ENCODE measurements at places on chromosomes 7 and 10. TPM values are rescaled to one million over a fixed set of nuclear protein-coding genes. Genes with fewer than 3 reads are reported as not detected.

Gene SLC39A12
- 0.03 TPM for polyA plus RNA-seq

Gene NPFFR1
- polyA plus RNA-seq = 0.31 TPM

Gene SMO
- polyA plus RNA-seq = 23.6 TPM

Gene DENND2A
- 12.2 TPM for polyA plus RNA-seq

Gene ENKUR
- polyA plus RNA-seq = 2.6 TPM

DNA sequence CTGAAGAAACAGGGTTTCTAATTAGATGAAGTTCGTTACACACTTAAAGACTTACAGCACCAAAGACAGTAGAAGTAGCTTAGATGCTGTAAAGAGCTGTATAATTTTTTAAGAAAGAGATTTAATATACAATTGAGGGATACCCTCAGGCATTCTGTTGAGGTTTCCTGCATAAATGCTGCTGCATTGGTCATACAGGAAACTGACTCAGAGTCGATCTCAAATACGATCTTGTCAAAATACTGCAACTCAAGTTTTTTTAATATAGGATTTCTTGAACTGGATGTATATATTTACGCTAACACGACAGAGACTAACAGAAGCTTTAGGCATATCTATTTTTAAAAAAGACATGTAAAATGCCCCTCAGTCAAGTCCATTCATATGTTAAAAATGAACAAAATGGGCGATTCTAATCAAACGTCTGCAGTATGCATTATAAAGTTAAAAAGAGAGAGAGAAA lies 2.4 kb upstream of the ARID5B start:
- DNase-seq = no peak

DNA sequence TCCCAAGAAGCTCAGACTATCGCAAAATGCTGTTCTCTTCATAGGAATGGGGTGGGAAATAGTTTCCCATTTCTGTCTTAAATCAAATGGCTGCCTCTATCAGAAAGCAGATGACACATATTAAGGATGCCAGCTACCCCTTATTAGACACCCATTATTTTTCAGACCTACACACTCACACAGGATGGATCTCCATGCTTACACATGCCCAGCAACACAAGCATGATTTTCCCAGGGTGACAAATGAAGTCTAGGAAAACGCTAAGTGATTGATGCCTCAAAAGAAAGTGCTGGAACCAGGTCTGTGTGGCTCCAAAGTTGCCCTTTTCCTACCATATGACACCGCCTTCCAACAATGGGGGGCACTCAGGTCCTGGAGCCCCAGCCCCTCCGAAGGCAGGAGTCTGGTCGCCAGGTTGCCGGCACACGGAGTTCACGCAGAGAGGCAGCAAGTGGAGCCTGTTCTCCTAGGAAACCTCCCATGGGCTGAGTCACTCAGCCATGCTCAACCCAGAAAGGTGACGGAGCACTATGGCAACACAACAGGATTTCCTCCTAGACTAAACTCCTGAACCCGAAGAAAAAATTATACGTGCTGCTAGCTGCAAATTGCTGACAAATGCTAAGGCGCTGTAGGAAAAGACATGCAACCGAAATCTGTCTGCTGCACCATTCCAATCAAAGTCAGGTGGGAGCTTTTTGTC lies 19.8 kb downstream of the VOPP1 start:
- peak; percentile 88 for DNase-seq

- no peak for DNase-seq
These were observed 21.6 kb downstream of the GPR26 start for GRCh38 chr10:123687758-123688157.

GRCh38 chr7:71580027-71580426 lies 448.1 kb downstream of the GALNT17 start:
- DNase-seq = no peak

DNA sequence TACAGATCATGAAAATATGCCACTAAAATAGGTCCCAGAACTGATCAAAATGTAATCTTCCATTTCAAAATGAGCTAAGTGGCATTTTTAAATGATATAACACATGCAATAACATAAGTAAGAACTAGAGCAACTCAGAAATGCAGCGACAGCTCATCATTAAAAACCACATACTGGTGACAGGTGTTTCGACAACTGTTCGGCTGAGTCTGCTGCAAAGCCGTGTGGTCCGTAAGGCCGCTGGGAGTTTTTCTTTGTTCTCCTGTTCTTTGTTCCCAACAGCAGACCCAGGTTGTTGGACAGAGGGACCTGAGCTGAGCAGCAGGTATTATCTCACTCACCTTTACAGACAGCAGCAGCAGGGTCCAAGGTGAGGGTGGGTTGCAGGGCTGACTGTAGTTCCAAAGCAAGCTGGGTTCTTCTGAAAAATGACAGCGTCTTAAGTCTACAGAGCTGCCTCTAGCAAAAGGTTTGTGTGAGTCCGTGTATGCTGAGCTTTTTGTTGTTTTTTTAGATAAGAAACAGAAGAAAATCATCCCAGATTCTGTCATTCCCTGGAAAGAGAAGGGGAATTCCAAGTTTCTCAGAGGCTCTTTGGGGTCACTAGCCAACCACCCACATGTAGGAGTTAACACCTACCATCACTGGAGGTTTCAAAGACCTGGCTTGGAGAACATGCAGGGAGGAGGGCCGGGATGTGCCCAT lies 45.4 kb upstream of the MACROH2A2 start:
- no peak for DNase-seq

GRCh38 chr7:133975130-133975529 lies 152.0 kb upstream of the LRGUK start:
- DNase-seq = no peak

DNA sequence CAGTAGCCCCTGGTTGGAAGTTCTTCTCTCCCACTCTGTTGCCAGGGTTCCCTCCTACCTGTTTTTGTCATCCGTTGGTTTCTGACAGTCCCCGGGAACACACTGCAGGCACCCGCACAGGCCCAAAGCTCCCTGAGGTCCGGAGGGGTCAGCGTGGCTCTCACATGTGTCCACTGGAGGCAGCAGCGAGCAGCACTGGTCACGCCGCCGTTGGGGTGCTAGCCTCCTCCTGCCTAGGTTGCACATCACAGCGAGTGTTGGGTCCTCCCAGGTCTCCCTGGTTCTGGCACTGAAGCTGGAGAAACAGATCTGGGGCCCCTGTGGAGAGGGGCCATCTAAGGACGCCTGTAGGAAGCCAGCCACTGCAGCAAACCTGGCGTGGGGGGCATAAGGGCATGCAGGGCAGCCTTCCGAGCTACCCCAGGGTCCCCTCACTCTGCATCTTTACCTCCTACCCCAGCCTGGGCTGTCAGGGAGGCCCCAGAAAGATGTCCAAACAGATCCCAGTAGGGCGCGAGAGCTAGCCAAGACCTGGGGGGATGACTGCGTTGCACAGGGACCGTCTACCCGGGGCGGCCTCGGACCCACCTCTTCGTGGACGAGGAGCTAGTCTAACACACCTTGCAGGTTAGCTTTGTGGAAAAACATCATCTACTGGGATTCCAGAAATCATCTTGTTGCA lies 28.9 kb downstream of the LRRC27 start:
- no peak for DNase-seq

- no peak for DNase-seq
These were observed 350.0 kb downstream of the PLXDC2 start for GRCh38 chr10:20166096-20166675.

DNA sequence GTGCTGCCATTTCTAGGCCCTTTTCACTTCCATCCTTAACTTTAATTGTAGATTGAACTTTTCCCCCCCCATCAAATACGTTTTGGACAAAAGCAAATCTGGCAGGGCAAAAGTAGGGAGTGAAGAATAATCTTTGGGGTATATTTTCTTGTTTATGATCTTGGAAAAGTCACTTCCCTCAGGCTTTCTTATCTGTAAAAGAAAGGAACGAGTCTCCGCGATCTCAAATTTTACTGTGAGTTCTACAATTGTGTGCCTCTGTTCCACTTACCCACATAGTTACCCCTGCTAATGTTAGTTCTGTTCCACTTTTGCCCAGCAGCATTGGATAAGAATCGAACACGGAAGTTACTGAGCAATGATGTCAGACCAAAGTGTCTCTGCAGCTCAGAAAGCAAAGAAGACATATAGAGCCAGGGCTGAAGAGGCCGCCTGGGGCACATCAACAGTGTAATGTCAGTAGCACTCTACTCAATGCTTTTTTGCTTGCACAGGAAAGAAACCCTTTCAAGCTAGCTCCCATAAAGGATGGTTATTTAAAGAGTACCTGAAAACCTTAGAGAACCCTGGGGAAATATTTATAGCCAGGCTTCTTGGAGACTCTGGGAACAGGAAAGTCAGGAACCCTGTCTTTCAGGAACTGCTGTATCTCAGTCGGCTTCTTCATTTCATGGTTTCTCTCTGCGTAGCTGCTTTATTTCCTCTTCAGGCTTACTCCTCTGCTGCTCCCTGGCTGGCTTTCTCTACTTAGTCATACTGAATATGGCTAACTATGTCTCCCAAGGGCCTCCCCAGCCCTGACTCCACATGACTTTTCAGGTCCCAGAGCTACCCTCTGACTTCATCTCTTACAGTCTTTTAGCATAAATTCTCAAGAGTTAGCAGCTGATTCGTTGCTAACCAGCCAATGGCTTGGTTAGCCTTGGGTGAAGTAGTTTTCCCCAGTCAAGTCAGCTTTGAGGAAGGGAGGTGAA lies 123.7 kb upstream of the FAM3C start:
- DNase-seq = no peak

DNA sequence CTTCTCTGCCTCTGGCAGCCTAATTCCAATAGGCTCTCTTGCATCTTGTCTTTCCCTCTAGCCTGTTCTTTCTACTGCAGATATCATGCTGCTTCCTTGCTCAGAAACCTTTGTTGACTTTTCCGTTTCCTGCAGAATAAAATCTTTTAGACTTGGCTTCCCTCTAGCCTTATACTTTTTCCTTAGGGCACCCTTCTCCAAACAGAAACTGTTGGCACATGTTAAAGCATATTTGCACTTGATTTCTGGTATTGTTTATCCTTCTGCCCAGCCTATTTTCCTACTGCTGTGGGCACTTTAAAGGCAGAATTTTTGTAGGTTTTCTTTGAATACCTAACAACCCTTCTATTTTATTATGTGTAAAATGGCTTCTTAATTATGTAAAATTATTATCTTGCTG lies 4.6 kb downstream of the GNAI1 start:
- DNase-seq = no peak

- no peak for DNase-seq
These were observed 24.6 kb downstream of the GLRX3 start for GRCh38 chr10:130160775-130161174.

GRCh38 chr10:31138026-31138553 lies 106.4 kb upstream of the ZNF438 start:
- DNase-seq = no peak

DNA sequence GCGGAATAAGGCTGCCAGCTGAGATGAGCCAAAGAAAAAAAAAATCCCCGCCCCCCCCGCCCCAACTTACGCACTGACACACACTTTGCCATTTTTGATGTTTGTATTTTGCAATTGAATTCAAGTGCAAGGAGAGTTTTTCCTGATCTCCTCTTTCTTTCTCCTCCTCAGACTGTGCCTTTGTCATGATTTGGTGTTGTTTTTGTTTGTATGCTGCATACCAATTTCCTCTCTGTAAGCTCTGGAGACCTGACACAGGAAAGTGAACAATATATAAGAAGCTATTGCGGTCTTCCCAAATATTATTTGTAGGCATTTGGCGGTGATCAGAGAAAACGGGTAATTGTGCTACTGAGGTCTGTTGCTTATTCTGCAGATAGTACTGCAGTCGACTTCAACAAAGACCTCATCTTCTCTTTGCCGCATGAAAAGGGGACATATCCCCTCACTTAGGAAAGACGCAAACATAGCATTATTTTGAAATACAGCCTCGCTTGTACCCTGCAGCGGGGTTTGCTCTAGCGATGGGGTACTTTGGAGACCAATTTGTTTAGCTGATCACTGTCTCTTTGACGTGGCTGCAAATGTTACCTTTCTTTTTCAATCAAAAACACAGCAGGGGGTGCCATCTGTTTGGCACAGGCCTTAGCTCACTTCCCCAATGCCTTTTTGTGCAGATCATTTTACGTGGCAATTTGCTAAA lies 206.6 kb downstream of the SKAP2 start:
- no peak for DNase-seq

DNA sequence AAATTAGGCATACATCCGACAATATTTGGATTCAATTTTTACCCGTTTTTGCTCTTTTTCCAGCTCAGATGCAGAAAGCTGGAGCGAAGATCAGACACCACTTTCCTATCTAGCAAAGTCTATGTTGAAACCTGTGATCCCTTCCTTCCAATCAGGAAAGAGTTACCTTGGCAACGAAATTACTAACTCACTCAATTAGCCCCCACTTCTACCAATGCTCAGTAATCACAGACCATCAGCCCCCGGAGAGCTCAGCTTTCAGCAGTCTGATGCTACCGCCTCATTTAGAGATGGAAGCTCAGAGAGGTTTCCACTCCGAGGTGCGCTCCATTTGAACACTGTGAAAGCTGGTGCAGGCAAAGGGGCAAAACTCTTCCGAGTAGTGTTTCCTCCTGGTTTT lies 6.7 kb downstream of the FRAT1 start:
- DNase-seq = no peak

GRCh38 chr7:33923440-33924229 lies 18.3 kb downstream of the BMPER start:
- DNase-seq = no peak

GRCh38 chr10:31041011-31041410 lies 9.3 kb upstream of the ZNF438 start:
- DNase-seq = no peak

GRCh38 chr7:45583296-45583695 lies 9.1 kb downstream of the ADCY1 start:
- DNase-seq = no peak

- no peak for DNase-seq
These were observed 35.9 kb downstream of the PTPRE start for GRCh38 chr10:127942811-127943210.

GRCh38 chr10:112793202-112793921 lies 156.7 kb upstream of the TCF7L2 start:
- DNase-seq = peak; percentile 90

GRCh38 chr7:72007018-72007417 lies 405.1 kb downstream of the CALN1 start:
- DNase-seq = no peak

DNA sequence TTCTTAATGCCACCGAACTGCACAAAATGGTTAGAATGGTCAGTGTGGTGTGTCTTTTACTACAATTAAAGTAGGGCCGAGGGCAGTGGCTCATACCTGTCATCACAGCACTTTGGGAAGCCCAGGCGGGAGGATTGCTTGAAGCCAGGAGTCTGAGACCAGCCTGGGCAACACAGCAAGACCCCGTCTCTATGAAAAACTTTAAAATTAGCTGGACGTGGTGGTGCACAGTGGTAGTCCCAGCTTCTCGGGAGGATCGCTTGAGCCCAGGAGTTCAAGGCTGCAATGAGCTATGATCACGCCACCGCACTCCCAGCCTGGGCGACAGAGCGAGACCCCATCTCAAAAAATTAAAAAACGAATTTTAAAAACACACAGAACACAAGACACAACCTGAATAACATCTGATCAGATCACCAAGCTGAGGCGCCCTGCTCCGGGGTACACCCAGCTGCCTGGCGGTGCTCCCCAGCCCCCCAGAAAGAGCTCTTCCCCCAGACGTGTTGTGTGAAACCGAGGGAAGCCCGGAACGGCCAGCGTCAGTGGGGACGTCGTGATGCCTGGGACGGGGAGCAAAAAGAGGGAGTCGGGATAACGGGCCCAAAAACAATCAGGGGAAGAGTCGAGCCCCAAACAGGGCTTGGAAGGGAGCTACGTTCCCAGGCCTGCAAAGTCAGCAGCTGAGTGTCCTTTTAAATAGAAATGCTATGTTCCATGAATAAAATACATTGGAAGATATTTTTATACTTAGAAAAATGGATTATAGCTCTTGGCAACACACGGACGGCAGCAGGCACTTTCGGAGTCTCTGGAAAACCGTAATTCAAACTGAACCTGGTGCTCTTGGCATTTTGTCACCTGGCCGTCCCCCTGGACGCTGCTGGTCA lies 80.7 kb upstream of the PDGFA start:
- DNase-seq = no peak

All from large intestine (tissue), 12 donors.